ENCODE measurements at places on chromosomes 2 and 18.

DNA sequence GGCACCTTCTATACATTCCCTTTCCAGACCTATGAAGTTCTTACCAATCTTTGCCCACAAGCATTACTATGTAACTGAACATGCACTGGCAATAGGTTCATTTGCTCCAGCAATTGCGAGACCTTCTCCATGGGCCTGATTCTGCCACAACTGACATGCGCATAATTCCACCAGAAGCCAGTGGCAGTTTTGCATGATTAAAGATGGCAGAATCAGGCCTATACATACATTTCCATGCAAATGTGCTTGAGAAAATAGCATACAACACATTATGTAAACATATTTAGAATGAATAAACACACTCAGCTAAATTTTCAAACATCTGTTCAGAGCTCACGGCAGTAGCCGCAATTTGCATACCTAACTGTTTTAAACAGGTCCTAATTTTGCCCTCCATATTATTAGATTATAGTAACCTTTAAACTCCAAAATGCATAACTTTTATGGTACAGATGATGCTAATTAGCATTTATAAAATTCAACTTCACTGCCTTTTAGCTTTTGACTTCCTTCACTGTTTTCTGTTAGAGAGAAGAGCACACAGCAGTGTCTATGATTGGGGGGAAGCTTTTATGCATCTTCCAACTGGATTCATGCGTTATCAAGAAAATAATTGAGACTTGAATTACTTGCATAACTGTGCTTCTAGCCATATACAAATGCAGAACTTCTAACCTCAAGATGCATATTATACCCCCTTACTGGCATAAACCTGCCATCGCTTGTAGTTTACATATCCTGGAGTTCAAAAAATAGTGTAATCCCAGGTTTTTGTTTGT, 155.3 kb upstream of the CDH19 start:
- no peak for DNase-seq

DNA sequence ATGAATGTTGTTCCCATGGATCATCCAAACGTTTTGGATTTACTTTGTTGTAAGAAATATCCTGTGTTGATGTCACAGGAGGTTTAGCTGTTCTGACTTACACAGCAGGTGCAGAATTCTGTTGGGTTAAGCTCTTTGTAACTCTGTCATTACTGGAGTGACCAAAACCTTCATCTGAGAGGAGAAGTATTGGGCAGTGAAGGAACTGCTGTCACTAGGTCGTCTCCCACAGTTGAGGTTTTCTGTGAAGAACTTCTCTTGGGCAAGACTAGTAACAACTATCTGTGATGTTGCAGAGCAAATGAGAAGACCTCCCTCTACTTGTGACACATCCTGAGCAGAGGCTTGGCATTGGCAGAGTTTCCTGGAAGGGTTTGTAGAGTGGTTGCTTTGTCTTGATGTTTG, 2.9 kb downstream of the SPTBN1 start:
- DNase-seq: no peak

GRCh38 chr2:110655701-110656100, 22.2 kb downstream of the BUB1 start:
- DNase-seq: no peak

- no peak for DNase-seq
These were observed 170.4 kb upstream of the FN1 start for GRCh38 chr2:215606219-215606618.

DNA sequence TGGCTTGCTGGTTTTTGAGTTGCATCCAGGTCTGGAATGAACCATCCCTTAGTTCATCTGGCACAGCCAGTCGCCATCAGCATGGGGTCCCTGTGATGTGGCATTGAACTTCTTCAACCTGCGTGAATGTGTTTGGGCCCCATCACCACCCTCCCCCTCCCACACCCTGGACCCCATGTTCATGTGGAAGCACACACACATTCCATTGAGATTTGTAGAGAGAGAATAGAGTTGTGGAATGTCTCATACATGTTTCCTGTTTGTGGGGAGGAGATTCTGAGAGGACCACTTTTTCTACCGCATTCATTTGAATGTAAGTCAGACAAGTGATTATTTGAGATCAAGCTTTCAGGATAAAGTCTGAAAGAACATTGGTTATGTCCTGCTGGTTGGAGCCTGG, 117.6 kb upstream of the EML6 start:
- DNase-seq: no peak

DNA sequence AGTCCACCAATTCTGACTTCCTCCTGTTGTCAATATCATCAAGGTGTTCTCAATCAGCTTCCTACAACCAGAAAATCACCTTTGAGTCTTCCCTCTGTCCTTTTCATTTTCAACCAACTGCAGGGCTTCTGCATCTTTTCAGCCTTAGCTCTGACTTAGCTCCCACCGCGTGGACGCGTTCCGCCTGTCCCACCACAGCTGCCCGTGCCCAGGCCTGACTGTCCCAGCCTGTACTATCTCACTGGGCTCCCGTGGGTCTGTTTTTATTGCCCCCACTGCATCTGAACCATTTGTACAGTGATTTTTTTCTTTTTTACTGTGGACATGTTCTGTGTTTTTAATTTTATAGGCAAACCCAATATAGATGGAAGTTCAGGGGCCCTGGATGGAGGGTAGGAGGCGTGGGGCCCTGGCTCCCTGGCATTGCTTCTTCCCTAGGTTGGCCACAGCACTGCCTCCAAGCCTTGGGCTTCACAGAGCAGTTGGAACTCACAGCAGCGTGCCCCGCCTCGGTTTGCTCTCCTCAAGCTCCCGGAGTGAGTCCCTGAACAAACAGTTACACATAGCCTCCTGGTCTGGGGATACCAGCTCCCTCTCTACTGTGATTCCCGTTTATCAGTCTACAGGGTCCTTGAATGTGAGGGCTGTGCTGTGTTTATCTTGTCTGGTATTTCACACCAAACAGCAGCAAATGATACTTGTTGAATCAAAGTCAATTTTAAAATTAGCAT, 280.6 kb upstream of the PXDN start:
- no peak for DNase-seq

DNA sequence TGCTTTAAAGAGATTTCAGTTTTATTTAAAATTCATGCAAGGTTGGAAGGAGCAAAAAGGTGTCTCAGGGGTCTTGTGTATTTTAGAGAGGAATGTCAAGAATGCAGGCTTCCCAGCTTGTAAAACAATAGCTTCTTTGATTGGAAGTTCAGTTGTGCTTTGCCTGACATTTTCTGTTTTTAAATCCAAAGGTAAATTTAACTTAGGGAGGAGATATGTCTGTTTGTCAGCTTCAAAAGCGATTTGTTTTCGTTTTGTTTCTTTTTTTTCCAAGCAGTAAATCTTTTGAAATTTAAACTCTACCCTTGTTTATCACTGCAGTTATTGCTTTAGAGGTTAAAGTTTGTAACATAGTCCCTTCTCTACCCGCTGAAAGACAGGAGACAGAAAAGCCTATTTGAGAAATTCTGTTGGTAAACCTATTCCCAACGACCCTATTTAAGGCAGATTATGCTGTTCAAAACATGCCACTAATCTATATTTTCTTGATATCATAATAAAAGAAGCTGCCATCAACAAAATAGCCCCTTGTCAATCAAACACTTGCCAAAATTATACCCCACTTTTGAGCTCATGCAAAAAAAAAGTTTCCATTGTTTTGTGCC, 639.6 kb downstream of the IRS1 start:
- no peak for DNase-seq

GRCh38 chr2:205860885-205861284, 178.6 kb downstream of the NRP2 start:
- no peak for DNase-seq

- no peak for DNase-seq
These were observed at the start of gene TUBA3D for GRCh38 chr2:131475831-131476230. TUBA3D (plus strand) TSS chr2:131476119; CDS start chr2:131476200, 81 bp downstream.

GRCh38 chr2:66702301-66702700, 267.4 kb downstream of the MEIS1 start:
- no peak for DNase-seq

DNA sequence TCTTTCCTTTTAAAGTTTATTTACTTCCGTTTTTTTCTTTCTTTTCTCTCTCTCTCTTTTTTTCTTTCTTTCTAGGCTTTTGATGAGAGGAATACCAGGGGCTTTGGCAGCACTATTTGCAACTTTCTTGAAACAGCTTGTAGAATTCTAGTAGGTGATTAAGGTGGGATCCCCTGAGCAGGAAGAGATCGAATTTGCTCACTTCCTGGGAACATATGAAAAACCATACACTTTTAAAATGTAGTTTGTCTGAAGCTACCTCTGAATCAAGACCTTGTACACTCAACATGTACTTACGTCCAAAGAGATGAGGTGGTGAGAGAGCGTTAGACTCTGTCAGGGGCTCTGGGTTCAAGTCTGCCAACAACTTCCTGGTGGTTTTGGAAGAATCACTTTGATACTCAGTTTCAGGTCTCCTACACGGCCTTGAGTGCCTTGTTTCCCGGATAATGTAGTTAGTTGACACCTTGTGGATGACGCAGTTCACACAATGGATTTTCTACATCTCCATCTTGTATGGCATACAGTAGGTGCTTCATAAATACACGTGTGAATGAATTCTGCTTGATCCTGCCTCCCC, 229.1 kb downstream of the MYCN start:
- DNase-seq: no peak

- no peak for DNase-seq
These were observed 93.9 kb downstream of the SH3RF3 start for GRCh38 chr2:109222825-109223471.

DNA sequence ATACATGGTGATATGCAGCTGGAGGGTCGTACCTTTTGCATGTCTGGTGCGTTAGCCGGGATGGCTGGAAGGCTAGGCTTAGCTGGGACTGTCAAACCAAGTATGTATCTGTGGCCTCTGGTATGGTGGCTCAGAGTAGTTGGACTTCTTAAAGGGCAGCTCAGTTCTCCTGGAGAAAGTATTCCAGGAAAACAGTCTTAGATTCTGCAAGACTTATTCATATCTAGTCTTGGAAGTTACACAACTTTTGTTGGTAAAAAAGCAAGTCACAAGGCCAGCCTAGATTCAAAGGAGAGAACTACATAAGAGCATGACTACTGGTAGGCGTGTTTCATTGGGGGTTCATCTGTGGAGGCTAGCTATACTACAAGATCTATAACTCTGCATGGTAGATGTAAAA, 45.5 kb downstream of the EML4 start:
- no peak for DNase-seq

GRCh38 chr2:235820571-235820970, 326.7 kb downstream of the AGAP1 start:
- DNase-seq: no peak

- no peak for DNase-seq
These were observed 37.1 kb downstream of the FBLN7 start for GRCh38 chr2:112175333-112175732.

GRCh38 chr2:48362515-48362914, 167.4 kb upstream of the STON1 start:
- no peak for DNase-seq

DNA sequence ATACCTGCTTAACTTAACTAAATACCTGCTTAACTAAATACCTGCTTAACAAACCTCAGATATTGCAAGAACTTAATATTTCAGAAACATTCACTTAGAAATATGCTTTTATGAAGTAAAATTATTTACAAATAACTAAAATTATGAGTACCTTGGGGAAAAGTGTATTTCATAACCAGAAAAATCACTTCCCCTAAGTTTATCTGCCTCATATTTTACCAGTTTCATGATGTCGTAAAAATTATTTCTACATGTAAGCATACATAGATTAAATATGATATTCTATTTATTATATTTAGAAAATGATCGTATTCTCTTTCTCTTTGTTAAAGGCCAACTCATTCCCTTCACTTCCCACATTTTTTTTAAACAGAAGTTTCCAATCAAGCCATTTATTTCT, 41.5 kb upstream of the DSC1 start:
- DNase-seq: no peak

GRCh38 chr2:10304458-10305253, 2.0 kb downstream of the HPCAL1 start:
- DNase-seq: no peak

DNA sequence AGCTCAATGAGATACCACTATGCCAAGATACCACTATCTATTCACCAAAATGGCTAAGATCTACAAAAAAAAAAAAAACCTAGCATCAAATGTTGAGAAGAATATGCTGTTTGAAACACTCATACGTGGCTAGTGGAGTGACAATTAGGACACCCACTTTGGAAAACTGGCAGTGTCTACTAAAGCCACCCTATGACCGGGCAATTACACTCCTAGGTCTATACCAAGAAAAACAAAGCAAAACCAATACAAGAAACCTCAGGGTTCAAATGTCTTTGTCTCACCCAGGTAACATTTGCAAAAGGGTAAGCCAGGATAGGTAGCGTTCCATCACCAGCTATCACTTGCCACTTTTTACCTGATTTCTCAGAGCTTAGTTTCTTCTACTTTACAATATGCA, 123.6 kb upstream of the CAB39 start:
- DNase-seq: no peak

DNA sequence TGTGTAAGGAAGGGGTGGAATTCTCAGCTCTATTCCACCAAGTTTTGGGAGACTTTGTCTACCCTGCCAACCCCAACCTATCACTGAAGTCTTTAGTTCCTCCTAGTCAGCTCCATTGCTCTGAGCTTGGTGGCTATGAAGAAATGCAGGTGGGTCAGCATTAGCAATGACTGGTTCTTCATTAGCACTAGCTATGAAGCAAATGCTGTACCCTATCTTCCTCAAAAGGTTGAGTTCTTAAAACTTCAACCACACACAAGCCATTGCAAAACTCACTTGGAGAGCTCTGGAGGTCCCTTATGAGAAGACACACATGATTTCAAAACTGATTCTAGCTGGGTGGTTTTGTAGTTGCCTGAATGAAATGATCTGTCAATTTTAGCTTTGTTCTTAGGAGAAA, 193.8 kb downstream of the IKZF2 start:
- DNase-seq: no peak

DNA sequence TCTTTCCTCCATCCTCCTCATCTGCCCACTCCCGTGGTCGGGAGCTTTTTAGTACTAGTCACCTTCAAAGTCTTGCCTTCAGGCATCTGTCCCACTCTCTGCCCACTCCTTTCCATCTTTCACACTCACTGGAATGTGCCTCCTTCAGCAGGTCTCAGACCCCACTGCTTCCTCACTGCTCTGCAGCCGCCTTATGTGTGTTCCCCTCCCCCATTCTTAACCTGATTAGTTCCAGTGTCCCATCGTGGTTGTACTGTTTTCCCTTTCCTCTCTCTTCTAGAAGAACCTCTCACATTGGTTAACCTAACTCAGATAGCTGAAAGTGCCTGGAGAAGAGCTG, 3.0 kb downstream of the ARMC9 start:
- no peak for DNase-seq

- no peak for DNase-seq
These were observed 79.8 kb upstream of the RNF152 start for GRCh38 chr18:61972389-61973264.

DNA sequence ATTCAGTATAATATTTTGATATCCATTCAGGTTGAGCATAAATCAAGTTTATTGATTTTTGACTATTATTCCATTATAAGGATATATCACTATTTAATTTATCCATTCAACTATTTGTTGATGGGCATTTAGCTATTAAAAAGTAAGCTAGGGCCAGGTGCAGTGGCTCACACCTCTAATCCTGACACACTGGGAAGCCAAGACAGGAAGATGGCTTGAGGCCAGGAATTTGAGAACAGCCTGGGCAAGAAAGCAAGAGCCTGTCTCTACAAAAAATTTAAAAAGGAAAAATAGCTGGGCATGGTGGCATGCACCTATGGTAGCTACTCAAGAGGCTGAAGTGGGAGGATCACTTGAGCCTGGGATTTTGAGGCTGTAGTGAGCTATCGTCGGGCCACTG, 183.5 kb downstream of the HNMT start:
- DNase-seq: no peak

- no peak for DNase-seq
These were observed 230.9 kb upstream of the SMAD2 start for GRCh38 chr18:48161191-48161910.

All from AG04449 (cell line).